ENCODE measurements at places on chromosomes 2 and 18.
A peak's percentile ranks its signal among the peaks of the same experiment; 100 is the strongest.

GRCh38 chr2:100577777-100578176 is 15.0 kb downstream of the PDCL3 start:
- no peak for DNase-seq

GRCh38 chr2:237977380-237977779 is 10.6 kb downstream of the UBE2F start:
- DNase-seq: no peak

DNA sequence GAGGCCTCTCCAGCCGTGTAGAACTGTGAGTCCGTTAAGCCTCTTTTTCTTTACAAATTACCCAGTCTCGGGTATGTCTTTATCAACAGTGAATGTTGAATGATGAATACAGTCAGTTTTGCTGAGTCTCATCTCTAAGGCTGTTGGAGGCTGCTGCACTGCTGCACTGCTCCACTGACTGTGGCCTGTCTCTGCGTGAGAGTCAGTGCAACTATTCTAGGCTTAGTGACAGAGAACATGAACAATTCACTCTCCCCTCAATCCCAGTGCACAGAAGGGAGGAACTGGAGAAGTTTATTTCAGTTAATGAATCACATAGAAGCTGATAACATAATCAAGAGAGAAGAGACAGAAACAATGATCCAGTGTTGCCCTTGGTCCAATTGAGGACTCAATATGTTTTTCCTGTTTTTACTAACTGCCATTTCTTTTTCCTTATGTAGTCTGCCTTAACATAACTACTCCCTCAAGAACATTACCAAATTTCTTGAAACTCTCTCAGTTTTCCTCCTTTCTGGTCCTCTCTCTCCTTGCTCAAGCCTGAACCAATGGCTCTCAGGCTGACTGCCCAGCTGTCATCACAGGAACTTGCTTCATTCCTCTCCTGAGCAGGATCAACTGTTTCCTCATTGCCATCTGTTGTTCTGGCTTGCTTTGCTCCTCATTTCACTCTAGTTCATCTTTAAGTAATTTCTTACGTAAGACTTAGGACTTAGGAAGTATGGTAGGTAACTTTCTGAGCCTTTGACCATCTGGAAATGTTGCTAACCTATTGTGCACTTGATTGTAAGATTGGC is 483.2 kb downstream of the METTL4 start:
- DNase-seq: peak; percentile 48

- no peak for DNase-seq
Observed at GRCh38 chr2:177675350-177675821, 282.8 kb downstream of the AGPS start.

DNA sequence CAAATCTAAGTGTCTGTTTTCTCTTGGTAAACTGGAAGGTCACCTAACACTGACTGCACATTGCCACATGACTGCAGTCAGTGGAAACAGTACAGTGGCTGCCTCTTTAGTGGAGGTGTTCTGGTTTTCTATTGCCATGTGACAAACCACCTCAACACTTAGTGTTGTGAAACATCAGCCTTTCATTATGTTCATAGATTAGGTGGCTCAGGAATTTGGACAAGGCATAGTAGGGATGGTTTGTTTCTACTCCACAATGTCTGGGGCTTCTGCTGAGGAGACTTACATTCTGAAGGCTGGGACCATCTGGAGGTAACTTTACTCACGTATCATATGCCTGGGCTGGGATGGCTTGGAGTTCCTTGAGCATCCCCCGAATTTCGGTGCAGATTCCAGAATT is 26.5 kb downstream of the CCDC85A start:
- no peak for DNase-seq

DNA sequence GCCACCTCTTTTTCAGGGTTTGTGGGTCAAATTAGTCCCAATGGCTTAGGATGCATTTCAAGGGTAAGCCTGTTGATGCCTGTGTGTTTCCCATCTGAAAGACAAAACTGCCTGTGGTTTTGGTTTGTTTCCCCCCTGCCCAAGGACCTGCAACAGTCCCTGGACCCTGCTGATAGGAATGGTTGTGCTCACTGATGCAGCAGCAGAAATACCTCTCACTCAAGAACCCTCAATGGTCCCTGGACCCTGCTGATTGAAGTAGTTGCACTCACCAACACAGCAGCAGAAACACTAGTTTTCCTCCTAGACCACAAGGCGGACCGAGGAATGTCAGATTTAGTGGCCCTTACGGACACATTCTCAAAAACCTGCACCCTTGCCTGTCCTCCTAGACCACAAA is 386.9 kb downstream of the NUP35 start:
- no peak for DNase-seq

DNA sequence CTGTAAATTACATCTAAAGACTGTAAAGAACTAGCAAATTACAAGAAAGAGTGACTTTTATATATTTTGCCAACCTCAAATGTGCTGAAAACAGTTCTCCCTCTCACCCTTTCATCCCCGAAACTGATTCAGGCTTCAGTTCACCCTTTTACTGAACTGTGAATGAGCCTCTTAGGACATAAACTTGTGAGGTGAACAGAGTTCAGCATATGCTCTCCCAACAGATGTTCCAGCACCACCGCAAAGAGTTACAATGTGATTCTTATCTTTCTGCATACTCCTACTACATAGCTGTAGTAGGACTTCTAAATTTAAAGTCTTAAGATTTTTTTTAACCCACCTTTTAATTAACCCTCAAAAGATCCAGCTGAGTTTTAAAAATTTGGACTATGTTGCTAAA is 1.2 kb upstream of the ZCCHC2 start:
- no peak for DNase-seq

- DNase-seq: peak; percentile 75
Observed at GRCh38 chr18:7230626-7231349, at the start of gene LRRC30. LRRC30 (plus strand) TSS chr18:7231089; CDS start chr18:7231139, 50 bp downstream.
